ENCODE measurements at places on chromosomes 6 and 20.

DNA sequence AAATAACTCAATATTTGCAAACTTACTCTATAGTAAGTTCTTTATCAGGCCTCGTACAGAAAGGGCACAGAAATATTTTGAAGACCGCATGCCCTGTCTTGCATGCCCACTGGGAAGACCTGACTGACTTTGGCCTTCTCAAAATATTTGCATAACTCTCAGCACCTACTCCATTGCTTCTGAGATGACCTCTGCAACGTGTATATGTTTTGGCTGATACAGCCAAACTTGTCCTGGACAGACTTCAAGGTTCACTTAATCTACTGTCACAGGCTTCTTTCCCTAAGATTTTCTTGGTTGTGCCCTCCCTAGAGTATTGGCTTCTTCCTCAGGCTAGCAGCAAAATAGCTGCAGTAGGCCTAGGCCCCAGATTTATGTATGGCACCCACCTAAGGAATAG, 21.5 kb upstream of the SERINC3 start:
- no peak for DNase-seq

DNA sequence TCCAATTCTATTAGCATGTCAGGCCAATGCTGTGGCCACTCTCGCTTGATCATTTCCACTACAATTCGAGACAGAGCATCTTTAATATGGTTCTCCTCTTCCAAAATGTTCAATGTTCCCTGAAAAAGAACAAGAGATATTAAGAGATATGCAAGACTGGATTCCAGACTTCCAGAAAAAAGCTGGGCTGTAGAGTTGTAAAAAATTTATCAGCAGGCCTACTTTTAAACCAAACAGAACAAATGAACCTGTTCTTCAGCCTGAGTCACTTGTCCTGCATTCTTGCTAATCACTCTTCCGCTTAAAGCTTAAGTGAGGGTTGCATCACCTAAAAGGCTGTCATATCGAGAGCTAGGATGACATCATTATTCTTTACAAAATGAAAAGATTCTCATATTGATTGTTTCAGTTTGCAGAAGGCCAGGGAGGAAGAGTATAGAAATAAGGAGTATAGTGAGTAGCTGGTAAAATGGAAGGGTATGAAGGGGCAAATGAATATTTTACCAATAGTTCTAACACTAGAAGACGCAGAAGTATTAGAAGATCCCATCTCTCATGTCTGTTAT, 4.9 kb downstream of the XPO5 start:
- DNase-seq, result no peak

DNA sequence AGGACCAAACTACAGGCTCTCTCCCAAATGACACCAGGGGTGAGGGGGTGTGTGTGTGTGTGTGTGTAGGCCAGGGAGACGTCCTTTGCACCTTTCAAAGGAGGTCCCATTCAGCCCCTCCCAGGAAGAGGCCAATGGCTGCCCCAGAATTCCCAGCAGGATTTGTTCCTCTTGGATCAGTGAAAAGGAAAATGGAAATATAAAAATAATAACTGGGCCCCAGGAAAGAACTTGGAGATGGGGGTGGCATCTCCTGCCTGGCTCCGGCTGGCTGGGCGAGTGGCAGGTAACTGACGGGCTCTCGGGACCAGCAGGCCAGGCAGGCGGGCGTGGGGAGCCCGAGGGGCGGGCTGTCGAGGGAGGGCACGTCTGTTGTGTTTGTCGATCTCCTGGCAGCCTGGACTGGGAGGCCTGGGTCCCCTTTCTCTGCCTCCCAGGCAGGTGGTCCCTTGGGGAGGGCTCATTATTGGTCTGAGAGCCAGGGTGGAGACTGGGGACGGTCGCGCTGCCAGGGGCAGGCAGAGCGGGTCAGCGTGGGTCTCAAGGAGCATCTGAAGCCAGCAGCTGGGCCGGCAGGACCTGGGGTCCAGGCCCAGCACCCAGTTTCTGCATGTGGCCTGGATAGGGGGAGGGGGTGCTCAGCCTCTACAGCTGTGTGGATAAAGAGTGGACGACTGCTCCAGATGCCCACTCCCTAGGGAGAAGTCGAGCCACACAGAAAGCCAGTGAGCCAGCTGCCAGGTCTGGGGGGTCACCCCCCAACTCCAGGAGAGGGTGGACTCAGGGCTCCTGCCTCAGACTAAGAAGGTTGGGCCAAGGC, 3.1 kb downstream of the NOL4L start:
- no peak for DNase-seq

DNA sequence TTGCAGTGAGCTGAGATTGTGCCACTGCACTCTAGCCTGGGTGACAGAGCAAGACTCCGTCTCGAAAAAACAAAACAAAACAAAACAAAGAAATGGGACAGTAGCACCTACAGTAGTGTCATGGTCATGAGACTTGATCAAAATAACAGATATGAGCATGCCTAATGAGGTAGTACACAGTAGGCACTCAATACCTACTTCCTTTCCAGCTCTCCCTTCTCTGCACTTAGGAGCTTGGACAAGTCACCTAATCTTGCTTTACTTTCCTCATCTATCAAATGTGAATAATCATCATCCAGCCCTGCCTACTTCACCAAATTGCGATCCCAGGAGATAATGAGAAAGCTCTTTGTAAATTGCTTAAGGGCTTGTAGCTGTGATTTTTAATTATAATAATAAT, 55.4 kb upstream of the EPB41L1 start:
- no peak for DNase-seq

DNA sequence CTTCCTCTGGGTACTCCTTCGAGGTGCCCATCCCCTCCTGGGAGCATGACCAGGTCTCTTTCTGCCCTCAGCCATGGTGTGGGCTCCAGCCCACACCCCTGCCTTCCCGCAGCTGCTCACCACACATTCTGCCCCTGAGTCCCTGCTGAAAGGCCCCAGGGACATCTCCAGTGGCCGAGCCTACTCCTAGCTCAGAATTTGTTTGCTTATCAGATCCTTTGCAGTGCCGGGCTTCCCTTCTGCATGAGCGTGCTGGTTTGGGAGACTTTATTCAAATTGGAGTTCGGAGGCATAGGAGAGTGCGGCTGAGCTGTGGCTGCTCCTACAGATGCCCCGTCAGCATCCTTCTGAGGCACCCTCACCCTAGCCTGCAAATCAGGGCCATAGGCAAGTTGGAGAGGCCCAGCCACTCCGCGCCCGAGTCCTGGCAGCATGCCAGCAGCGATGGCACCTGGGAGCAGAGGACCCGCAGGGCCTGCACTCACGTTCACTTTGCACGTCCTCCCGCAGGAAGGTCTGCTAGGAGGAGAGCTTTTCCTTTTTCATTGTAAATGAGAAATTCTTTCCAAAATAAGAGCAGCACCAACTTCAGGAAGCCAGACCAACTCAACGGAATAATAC, 327.3 kb downstream of the QKI start:
- no peak for DNase-seq

Data from Peyer's patch (tissue), 4 donors.